ENCODE measurements at places on chromosomes 6 and 20.
A peak's percentile ranks its signal among the peaks of the same experiment; 100 is the strongest.

- DNase-seq: peak; percentile 13
These were observed 94.2 kb upstream of the EXOC2 start for GRCh38 chr6:786946-787763.

DNA sequence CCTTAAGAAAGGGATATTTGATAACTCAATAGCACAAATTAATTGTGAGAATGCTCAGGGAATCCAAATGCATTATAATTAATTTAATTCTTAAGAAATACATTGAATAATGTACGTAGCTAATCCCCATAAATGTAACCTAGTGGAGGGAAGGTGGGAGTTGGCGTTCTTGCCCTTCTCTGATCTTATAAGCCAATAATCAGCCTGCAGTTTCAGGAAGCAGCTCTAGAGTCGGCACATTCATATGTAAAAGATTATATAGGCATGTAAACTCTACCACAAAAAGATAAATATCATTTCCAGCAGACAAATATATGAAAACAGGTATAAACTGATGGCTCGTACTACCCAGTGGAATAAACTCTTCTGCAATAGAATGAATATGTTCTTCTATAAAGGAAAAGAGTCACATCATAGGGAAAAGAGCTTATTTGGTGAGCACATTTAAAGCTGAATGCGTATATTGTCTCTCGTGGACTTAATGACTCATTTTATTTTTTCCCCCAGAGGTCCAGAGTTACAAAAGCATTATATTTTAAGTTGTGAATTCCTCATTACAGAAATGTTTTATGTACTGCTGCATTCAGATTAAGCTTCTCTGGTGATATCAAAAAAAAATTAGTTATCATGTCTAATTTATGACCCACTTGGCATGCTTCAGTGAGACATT is 112.2 kb downstream of the TFAP2A start:
- DNase-seq: no peak

DNA sequence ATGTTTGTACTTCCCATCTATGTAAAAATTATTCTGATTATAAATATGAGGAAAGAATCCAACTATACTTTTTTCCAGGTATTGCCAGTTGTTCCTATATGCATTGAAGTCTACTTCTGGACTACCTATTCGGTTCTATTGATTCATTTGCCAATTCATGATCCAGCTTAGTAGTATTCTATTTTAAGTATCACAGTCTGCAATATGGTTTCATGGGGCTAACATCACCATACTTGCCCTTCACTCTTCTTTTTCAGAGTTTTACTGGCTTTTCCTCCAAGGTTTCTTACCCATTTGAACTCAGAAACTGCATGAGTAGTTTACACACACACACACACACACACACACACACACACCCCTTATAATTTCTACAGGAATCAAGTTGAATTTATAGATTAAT is 34.5 kb downstream of the NUDT3 start:
- no peak for DNase-seq

GRCh38 chr20:8693709-8694108 is 375.2 kb upstream of the PLCB4 start:
- DNase-seq: no peak

DNA sequence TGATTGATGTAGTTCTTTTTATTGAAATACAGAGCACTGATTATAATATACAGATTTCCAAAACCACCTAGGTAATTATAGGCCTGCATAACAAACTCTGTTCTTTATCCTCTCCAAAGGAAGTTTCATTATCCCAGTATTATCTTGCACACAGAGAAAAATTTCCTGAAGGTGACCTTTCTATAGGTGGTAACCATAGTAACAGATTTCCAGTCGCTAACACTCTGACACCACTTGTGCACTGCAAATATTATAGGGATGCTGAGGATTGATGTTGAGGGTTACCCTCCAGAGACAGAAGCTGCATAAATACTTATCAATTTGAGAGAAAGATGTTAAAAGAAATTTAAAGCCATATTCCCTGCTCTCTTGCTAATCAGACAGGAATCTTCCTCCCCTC is 274.5 kb upstream of the NRSN1 start:
- no peak for DNase-seq

- DNase-seq: peak; percentile 69
These were observed 17.8 kb upstream of the HSF2 start for GRCh38 chr6:122381494-122382265.

- peak; percentile 51 for DNase-seq
These were observed 43.3 kb upstream of the MRPS10 start for GRCh38 chr6:42260972-42261371.

- DNase-seq: no peak
These were observed 290.8 kb downstream of the THBS2 start for GRCh38 chr6:168962886-168963285.

Measured in stimulated activated CD4-positive, alpha-beta T cell treated with anti-CD3 and anti-CD28 coated beads, Interleukin-4, amount 100 ng/mL, for 24 hours (primary cell).